ENCODE measurements at places on chromosomes 4 and X.

DNA sequence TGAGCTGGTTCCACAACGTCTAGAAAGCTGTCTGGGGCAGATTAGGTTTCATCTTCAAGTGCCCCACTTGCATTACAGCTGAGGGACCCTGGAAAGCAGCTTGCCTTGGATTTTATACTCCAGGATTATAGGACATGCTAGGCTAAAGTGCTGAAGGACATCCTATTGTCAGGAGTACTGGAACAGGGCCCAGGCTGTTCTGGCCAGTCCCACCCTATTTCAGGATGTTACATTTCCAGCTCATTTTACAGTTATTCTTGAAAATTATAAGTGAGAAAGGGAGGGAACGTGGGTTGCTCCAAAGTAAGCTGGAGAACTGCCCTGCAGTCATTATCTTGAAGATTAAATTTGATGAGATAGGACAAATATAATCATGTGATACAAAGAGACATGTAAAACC lies 71.0 kb upstream of the UGT8 start:
- no peak for DNase-seq

- DNase-seq: no peak
These were observed 406.1 kb downstream of the IQCM start for GRCh38 chr4:149409555-149409962.

- no peak for DNase-seq
These were observed 11.9 kb upstream of the ADH7 start for GRCh38 chr4:99447079-99447478.

GRCh38 chrX:138986866-138987265 lies 275.3 kb upstream of the FGF13 start:
- no peak for DNase-seq

GRCh38 chr4:95867919-95868318 lies 28.0 kb downstream of the PDHA2 start:
- no peak for DNase-seq

- no peak for DNase-seq
These were observed 319.3 kb upstream of the PPARGC1A start for GRCh38 chr4:24209131-24209530.

- DNase-seq: no peak
These were observed 21.9 kb downstream of the L1CAM start for GRCh38 chrX:153864101-153864500.

GRCh38 chr4:84780719-84781118 lies 185.8 kb downstream of the WDFY3 start:
- no peak for DNase-seq

DNA sequence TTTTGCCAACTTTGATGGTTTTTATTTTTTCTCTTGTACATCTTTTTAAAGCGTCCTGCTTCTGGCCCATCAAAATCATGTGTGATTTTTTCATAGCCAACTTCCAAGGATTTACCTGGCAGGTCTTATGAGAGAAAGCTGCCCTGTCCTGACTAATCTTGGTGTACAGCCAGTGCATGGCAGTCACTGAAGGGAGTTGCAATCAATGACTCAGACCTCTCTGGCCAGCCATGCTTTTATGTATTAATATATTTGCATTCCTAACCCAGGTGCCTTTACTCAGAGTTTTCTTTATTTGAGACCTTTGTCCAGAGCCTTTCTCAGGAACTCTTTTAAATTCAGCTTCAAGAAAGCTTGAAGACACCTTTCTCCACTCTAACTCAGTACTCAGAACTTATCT lies 691.5 kb upstream of the HTR2C start:
- no peak for DNase-seq

DNA sequence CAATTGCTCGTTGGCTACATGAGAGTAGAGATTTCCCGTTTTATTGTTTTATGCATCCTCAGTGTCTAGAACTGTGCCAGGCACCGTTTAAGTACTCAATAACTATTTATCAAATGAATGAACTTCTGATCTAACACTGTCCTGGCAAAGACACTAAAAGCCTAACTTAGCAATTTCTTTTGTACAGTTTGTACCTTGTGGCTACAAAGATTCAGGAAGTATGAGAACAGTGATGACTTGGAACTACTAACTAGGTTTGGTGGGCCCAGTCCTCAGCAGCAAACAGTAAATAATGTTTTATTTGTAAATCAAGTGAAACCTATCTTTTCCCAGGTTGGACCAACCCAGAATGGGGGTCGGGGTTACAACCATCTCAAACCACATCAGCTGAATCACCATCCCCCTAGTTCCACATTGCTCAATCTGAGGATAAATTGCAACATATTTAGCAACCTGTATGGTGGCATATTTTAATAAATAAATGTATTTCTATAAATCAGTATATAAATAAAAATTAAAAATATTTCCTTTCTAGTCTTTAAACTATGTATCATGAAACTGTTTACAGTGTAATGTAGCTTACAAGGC lies 12.3 kb upstream of the SCRG1 start:
- DNase-seq: no peak

- no peak for DNase-seq
These were observed 123.4 kb downstream of the ASB9 start for GRCh38 chrX:15146515-15146914.

- DNase-seq: no peak
These were observed 550.0 kb downstream of the RAPGEF2 start for GRCh38 chr4:159652871-159653270.

DNA sequence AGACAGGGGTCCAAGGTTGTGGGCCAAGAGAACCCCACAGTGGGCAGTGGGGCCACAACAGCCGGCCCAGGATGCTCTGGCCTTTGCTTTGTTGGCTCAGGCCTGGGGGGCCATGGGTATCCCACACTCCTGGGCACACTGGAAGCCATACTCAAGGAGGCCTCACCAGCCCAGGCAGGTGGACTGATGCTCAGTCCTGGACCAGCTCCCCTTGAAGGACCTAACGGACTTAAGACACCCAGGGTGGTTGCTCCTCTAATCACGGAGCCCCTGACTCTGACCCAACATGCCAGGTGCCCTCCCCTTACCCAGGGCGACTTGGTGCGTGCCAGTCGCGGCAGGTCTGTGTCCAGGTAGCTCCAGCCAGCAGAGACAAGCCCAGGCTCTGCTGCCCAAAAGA lies 50.8 kb downstream of the ZFYVE28 start:
- no peak for DNase-seq

DNA sequence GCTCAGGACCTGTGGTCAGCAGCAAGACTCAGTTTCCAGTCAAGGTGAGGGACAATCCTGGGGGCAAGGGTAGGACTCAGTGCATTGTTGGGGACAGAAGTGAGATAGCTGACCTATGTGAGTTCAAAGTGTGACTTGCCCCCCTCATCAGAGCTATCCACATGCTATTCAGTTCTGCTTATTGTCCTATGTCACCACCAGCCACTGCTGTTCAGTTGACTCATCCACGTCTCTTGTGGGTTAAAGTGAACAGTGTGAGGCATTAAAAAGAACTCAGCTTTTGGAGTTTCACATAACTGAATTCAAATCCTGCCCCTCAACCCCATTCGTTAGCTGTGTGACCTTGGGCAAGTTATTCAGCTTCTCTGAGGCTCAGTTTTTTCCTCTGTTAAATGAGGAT lies 4.4 kb upstream of the APLN start:
- DNase-seq: no peak

DNA sequence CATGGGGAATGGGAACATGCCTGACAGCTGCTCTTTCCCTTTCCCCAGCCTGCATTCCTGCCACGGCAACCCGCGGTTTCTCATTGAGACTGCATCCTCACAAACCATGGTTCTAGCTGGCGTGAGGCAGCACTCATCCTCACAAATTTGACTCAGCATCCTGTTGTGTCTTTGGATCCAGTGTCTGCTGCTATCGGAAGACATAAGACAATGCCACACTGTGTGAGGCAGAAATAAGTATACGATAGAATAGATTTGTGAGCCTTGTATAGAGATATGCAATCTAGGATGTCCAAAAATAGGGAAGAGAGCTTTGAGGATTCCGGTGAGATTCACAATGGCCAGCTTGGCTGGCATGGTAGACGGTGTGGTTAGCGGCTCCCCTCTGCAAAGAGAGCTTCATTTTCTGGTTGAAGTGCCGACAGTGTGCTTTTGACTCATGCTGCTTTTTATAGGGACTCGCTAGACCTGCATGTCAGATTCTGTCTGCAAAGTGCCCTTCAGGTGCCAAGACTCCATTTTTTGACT lies 161.3 kb upstream of the PSAPL1 start:
- DNase-seq: no peak

DNA sequence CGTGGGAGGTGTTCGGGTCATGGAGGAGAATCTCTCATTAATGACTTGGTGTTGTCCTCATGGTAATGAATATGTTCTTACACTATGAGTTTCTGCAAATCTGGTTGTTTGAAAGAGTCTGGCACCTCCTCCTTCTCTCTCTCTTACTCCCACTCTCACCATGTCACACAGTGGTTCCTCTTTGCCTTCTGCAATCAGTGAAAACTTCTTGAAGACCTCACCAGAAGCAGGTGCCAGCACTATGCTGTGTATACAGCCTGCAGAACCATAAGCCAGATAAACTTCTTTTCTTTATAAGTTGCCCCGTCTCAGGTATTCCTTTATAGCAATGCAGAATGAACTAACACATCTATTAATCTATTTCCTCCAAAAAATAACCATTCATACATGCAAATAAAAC lies 275.0 kb downstream of the ANTXR2 start:
- DNase-seq: no peak

DNA sequence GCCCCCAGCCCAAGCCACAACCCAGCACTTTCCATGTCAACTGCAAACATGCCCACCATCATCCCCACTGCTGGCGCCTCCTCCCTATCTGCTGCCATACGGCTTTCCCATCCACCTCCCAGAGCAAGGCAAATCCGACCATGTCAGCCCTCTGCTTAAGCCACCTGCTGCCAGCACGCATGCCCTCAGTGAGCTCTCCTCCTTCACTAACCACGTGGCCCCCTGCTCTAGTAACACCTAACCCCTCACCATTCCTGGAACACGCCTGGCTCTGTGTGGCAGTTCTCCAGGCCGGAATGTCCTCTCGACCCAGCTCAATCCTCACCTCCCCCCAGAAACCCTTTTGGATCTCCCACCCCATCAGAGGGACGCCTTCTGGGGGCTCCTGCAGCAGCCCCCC lies 17.4 kb downstream of the BCAP31 start:
- DNase-seq: no peak

Data from stimulated activated CD4-positive, alpha-beta T cell treated with anti-CD3 and anti-CD28 coated beads, TNF-alpha, amount 100 ng/mL, for 1 hour (primary cell).